Fibroblast of lung (primary cell): ENCODE measurements at places on chromosomes 2 and 18. TPM values are rescaled to one million over a fixed set of nuclear protein-coding genes. Genes with fewer than 3 reads are reported as not detected.

DNA sequence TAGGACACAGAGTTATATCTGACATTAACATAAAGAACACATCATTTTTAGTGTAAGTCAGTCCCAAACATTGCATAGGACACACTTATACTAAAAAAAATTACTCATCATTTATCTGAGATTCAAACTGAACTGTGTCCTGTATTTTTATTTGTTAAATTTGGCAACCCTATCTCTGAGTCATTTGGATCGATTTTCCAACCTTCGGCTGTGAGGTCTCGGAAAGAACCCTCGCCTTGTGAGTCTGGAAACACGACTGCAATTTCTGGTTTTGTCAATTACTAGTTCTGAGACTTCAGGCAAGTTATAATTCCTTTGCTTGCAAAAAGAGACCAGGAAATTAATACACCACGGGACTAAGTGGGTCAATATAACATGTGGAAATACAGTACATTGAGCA is 14.0 kb downstream of the ATP8B1 start:
- DNase-seq, result peak; percentile 75

The AQP12B gene
- not detected in 2 replicates for total RNA-seq

DNA sequence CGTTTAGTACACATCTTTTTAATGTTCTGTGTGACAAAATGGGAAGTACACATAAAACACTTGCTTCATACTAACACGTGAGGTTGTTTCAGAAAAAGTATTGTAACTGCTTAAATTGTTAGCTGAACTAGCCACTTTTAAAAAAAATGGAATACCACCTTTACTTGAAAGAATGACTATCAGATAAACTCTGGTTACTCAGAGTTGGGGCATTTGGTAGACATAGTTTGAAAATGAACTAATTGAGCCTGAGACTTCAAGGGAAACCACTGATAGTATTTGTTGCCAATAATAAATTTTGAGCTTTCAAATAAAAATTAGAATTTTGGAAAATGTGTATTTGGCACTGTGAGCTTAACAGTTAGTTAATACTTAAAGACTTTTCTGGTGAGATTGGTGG is 103.0 kb upstream of the FBXO11 start:
- DNase-seq, result no peak

DNA sequence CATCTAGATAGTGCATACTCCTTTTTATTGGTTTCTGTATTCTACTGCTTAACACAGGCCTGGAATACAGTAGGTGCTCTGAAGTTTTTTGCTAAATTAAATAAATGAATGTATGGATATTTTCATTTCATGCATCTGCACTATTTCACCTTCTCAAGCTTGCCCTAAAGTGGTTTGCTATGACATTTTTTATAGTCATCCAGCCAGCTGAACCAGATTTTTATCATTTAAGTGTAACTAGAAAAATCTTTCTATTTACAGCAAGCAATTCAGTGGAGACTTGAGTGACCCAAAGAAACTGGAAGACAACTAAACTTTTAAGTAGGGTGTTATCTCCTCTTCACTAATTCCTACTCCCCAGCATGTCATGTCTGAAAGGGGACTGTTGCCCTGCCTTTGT is 354.9 kb downstream of the OSR1 start:
- no peak for DNase-seq

GRCh38 chr18:61980355-61980754 is 87.5 kb upstream of the RNF152 start:
- DNase-seq, result peak; percentile 51

The MYCN gene
- total RNA-seq, result not detected in 2 replicates
